ENCODE measurements at places on chromosomes 11 and 22. TPM values are rescaled to one million over a fixed set of nuclear protein-coding genes. Genes with fewer than 3 reads are reported as not detected.

DNA sequence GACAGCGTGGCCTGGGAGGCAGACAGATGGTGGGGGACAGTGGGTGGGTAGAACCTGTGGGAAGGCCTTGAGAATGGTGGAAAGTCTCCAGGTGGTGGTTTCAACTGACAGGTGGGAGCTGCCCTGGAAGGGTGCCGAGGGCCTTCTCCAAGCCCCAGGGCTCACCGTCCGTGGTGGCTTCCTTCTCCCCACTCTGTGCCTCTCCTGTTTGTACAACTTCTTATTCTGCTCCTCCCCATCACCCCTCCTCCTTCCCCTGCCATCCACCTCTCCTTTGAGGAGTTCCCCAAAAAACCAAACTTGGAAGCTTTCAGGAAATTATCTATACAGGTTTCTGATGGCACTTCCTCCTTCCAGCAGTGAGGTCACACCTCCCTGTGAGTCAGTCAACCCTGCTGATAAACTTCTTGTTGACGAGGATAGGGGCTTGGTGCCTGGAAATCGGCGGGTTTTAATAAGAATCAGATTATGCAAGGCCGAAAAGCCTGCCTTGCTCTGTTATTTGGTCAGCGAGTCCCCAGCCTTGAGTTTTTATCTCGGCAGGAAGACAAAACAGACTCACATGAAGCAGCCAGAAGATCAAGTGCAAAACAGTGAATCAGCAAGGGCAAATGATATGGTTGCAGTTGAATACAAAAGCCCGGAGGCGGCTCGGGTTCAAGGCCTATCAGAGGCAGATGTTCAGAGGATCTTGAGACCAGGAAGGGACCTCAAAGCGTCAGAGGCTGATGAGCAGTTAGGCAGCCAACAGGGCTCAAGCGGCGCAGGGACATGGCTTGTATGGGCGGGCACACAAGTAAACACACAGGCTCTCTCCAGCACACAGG lies 9.5 kb upstream of the ST3GAL4 start:
- DNase-seq = no peak

GRCh38 chr22:19173047-19174035 lies 5.2 kb downstream of the SLC25A1 start:
- no peak for DNase-seq

- no peak for DNase-seq
Observed at GRCh38 chr11:111960916-111961315, 23.8 kb downstream of the DIXDC1 start.

DNA sequence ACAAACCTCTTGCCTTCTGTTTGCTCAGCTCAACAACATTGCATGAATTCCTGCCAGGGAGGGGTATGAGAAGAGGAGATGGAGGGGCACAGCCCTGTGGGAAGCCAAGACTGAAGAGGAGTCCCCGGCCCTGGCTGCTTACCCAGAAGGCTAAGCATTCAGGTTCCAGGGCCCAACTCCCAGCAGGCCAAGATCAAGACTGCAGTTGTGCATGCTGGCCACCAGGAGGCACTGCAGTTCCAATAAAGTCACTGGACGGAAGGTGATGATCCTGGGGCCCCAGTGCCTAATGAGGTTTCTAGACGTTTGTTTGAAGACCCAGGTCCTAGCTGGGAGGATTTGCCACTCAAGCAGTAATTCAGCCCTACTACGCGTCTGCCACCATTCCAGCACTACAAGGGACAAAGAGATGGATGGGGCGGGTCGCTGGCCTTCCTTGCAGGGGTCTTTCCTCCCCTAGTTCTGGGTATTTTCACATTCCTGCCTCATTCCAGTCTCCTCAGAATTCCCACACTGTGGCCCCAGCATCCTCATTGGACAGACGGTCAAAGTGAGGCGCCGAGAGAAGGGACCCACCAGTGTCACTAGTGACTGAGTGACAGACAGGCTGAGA lies 23.6 kb downstream of the ALX4 start:
- peak; percentile 67 for DNase-seq

DNA sequence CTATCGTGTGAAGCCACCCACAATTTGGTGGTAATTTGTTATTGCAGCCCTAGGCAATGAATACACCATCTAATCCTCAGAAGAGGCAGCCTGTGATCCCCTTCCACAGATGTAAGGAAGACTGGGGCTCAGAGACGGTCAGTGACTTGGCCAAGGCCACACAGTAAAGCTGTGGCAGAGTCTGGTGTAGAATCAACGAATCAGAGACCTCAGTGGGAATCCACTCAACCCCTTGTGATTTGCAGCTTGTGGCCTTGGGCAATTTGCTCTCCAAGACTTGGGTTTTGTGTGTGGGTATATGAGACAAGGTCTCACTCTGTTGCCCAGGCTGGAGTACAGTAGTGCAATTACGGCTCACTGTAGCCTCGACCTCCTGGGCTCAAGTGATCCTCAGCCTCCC lies 1.9 kb downstream of the LGALS2 start:
- no peak for DNase-seq

- DNase-seq = no peak
Observed at GRCh38 chr22:46574993-46575910, 37.8 kb upstream of the CELSR1 start.

DNA sequence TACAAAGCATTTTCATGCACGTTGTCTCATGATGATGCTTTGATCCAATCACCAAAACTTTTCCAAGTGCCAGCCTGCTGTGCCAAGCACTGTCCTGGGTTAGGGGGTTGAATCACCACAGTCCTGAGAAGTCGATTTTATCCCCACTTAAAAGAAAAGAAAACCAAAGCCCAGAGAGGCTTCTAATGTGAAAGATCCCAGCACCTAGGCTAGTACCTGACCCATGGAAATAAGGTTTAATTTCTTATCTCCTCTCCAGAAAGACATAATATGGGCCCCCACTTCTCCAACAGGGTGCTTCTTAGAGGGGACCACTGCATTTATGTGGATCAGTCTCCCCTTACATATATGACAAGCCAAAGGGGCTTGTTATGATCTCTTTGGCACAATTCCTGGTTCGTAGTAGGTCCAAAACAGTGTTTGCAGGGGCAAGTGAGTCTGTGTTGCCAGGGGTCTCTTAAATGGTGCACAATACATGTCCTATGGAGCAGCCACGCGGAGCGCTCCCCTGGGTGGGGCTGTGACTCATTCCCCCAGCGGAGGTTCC lies 1.9 kb upstream of the BCL9L start:
- no peak for DNase-seq

GRCh38 chr11:131190446-131190845 lies 180.0 kb upstream of the NTM start:
- no peak for DNase-seq

DNA sequence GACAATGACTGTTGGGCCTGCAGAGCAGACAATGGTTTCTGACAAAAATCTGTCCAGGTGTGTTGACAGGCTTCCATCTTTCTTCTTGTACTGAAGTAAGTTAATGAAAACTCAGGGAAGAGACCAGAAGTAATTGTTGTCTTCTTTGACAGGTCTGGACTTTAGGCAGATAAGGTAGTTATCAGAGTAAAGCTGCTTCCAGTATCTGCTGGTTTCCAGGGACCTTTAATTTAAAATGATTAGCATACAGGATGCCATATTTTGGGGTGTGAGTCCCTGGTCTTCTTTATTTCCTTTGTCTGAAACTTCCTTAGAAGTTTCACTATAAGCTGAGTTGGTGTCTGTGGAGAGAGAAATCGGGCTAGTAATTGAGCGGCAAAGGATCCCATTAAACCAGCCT lies 1.4 kb downstream of the TMX2 start:
- DNase-seq = no peak

DNA sequence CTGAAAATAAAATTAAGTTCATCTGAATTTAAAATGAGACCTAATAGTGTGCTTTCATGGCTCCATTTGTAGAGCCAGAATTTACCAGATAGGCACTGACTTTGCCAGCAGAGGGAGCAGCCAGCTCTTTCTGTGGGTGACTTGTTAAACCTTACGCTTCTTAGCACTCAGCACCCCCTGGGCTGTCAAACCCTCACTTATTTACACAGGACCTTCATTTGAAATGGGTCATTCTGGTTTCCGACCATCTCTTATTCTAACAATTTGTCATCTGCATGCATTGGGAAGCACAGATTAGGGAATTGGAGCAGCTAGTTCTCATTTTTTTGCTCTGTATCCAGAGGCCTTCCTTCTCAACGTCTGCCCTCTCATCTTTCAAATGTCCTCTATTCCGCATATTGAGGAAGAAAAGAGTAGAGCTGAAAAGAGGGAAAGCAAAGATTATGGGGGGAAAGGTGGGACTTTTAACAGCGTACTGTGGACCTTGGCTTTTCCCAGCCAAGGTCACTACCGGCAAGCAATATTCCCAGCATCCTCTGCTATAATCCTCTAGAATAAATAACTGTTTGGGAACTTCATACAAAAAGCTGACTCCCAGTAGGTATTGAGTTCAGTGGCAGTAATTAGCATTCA lies 3.1 kb downstream of the ASRGL1 start:
- DNase-seq = peak; percentile 70

- peak; percentile 12 for DNase-seq
Observed at GRCh38 chr11:125593114-125593820, 615 bp downstream of the STT3A start.

DNA sequence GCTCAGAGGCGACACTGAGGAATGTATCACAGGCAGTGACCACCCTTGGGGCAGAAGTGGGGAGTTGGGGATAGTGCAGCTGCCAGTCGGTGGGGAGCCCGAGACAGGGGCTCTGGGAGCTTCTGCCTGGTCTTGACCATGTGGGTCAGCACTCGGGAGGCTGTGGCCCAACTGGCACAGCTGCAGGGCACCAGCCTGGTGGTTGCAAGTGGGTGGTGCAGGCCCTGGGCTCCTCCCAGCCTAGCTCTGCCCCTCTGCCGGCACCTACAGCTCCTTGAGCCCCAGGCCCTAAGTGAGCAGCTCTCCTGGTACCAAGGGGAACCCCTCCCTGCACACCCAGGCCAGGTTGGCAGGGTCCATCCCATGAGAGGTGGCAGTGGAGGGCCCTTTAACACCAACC lies 12.6 kb upstream of the RASL10A start:
- DNase-seq = no peak

GRCh38 chr11:79467761-79468160 lies 26.9 kb upstream of the TENM4 start:
- no peak for DNase-seq

GRCh38 chr11:109511598-109511997 lies 89.6 kb downstream of the C11orf87 start:
- no peak for DNase-seq

NAALAD2 gene
- not detected for total RNA-seq

OR52N4 gene
- 1.1 TPM for total RNA-seq

RIBC2 gene
- total RNA-seq = 4.8 TPM

OR52A1 gene
- total RNA-seq = not detected

CHCHD10 gene
- 44.6 TPM for total RNA-seq

APOL6 gene
- 91.5 TPM for total RNA-seq
